ENCODE measurements at places on chromosomes 1 and 21.

GRCh38 chr1:97680894-97681293 lies 239.9 kb downstream of the DPYD start:
- no peak for DNase-seq

DNA sequence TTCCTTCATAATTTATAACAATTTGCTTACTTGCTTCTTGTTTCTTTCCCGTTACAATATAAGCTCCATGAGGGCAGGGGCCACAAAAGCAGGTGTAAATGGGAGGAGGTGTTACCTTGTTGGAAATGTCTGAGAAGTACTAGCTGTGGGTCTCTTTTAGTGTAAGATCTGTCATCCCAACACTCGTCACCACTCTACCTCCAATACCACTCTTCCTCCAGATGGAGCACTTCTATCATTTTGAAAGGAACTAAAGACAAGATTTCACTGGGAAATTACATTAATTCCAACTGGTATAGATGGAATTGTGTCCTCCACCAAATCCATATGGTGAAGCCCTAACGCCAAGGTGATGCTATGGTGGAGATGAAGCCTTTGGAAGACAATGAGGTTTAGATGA lies 53.0 kb upstream of the CPLANE2 start:
- no peak for DNase-seq

DNA sequence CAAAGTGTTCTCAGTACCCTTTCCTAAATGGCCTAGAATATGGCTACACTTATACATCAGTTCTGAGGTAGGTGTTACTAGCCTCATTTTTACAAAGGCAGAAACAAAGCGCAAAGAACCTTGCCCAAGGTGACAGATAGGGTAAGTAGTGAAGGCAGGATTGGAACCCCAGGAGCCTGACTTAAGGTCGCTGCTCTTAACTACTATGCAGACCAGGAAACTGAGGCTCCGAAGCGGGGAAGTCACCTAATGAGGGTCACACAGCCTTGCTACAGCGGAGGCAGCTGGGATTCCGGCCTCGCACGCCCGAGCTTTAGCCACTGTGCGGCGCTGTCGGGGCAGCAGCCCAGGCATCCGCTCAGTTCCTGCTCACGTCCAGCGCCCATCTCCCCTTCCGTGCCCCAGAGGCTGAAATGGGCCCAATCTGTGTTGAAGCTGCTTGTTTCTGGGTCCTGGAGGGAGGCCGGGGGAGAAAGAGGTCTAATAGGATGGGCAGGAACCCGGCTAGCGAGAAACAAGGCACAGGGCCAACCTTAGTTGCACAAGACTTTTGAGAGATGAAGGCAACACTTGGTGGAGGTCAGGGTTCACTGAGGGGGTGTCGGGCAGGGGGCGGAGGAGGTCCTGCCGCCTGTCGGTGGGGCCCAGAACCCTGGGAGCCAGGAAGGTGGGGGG lies 1.4 kb upstream of the FOXD2 start:
- peak; percentile 39 for DNase-seq

DNA sequence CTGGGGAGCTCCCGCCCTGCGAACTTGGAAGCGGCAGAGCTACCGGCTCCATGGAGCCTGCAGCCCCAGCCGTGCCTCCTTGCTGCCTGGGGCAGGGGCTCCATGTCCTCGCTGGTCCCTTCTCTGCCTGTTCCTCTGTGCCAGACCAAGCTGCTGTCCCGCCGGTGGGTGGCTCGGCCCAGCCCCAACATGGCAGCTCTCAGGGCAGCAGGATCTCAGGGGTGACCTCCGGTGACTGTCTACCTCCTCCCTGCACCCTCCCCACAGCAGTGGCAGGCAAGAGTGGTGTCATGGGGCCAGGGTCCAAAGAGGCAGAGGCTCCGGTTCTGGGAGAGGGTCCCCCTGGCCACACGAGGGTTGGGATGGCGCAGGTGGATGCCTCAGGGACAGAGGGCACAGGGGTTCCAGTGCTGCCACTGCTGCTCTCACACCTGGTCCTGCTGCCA lies 45.8 kb downstream of the ATP6V1G3 start:
- no peak for DNase-seq

- no peak for DNase-seq
Measured at GRCh38 chr1:211789641-211790464, 40.7 kb downstream of the LPGAT1 start.

- DNase-seq: no peak
Measured at GRCh38 chr1:103266036-103266435, 157.7 kb upstream of the COL11A1 start.

- DNase-seq: no peak
Measured at GRCh38 chr1:38210021-38210894, 163.7 kb upstream of the POU3F1 start.
